ENCODE measurements at places on chromosomes 3 and 15.

GRCh38 chr3:32110233-32110760 lies 3.9 kb downstream of the GPD1L start:
- no peak for DNase-seq

DNA sequence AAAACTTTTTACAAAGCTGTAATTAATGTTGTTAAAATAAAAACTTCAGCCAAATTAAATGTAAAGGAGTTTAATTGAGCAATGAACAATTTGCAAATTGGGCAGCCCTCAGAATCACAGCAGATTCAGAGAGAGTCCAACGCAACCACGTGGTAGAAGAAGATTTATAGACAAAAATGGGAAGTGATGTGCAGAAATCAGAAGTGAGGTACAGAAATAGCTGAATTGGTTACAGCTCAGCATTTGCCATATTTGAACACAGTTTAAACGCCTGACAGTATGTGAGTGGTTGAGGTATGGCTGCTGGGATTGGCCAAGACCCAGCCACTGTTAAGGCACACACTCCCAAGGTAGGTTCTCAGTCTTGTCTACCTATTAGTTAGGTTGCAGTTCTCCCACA lies 14.4 kb upstream of the PLA2G4D start:
- no peak for DNase-seq

DNA sequence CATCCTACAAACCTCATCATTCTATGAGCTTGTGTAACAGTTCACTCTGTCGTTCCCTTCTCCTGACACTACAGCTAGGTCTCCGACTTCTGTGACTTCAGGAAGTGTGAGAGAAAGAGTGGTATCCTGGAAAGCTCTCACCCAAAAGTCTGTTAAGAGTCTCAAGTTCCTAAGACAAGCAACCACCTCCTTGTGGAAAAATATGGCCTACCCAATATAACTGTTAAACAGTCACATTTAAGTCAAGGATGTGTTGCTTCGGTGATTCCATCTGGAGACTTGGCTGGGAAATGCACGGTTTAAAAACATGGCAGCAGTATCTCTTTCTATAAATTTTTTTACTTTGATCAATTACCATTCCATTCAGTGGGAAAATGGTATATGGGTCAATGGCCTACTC lies 13.8 kb downstream of the FEZF2 start:
- DNase-seq = no peak

GRCh38 chr3:127211118-127212060 lies 18.5 kb downstream of the PRR23E start:
- DNase-seq = no peak

GRCh38 chr15:97576929-97577645 lies 383.4 kb upstream of the ARRDC4 start:
- no peak for DNase-seq

GRCh38 chr3:7977245-7978086 lies 524.2 kb upstream of the LMCD1 start:
- no peak for DNase-seq
